ENCODE measurements at places on chromosomes 12 and 14. TPM values are rescaled to one million over a fixed set of nuclear protein-coding genes. Genes with fewer than 3 reads are reported as not detected.

NAA25 gene
- polyA plus RNA-seq: 17.9 TPM

FOXM1 gene
- 10.8 TPM for polyA plus RNA-seq

SYNDIG1L gene
- polyA plus RNA-seq: not detected

RGS6 gene
- not detected for polyA plus RNA-seq

All from AG04450 (cell line).